ENCODE measurements at places on chromosomes 7 and 10.

GRCh38 chr10:91974960-91975359 is 51.4 kb downstream of the BTAF1 start:
- peak overlapping the region; percentile 53 for H3K27ac ChIP-seq
- H3K36me3 ChIP-seq: peaks cover 52% of the 10 kb centered on the region
- peaks cover 42% of the 10 kb centered on the region for H3K4me1 ChIP-seq
- DNase-seq: no peak

DNA sequence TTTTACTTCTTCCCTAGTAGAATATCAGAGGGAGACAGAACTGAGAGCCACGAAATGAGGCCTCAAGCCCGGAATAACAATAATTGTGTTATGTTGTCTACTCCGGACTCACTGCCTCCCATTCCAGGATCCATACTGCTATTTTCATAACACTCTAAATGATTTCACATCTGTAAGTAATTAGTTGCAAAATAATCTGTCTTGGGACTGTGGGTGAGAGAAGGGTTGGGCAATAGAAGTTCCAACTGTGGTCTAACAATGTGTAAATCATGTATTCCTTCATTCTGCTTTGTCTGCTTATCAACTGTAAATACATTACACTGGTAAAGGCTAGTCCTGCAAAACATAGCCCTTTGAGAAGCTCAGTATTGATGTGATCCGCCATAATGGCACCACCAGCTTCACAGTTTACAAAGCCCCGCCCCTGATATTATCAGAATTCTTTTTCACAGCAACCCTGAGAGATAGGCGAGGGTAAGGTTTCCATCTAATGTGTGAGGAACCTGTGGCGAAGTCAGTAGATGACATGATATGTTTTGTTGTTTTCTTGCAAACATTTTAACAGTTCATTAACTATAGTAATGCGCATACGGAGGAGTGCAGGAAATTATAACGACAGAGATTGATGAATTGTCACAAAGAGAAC is 265.7 kb upstream of the BMPER start:
- H3K36me3 ChIP-seq: no peaks in the 10 kb centered on the region
- DNase-seq: no peak
- no peaks in the 10 kb centered on the region for H3K27me3 ChIP-seq
- no peak overlapping the region for H3K4me3 ChIP-seq
- no peaks in the 10 kb centered on the region for H3K4me1 ChIP-seq

DNA sequence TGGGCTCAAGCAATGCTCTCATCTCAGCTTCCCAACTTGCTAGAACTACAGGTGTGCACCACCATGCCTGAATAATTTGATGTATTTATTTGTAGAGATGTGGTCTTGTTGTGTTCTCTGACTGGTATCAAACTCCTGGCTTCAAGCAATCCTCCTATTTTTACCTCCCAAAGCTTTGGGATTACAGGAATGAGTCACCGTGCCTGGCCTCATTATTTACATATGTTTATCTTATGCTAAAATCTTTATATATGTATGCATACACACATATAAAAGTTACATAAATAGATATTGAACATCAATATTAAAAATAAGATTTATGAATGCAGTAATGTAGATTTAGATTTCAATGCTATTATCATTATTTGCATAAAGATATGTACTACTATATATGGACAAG is 1634.5 kb upstream of the LRRTM3 start:
- H3K27ac ChIP-seq: no peak overlapping the region
- H3K27me3 ChIP-seq: no peaks in the 10 kb centered on the region
- DNase-seq: no peak
- H3K4me3 ChIP-seq: no peak overlapping the region
- H3K36me3 ChIP-seq: no peaks in the 10 kb centered on the region

GRCh38 chr10:60348982-60349381 is 40.7 kb downstream of the ANK3 start:
- no peaks in the 10 kb centered on the region for H3K36me3 ChIP-seq
- no peak overlapping the region for H3K4me3 ChIP-seq
- DNase-seq: no peak
- H3K27me3 ChIP-seq: no peaks in the 10 kb centered on the region
- H3K4me1 ChIP-seq: peaks cover 7% of the 10 kb centered on the region
- no peak overlapping the region for H3K27ac ChIP-seq

DNA sequence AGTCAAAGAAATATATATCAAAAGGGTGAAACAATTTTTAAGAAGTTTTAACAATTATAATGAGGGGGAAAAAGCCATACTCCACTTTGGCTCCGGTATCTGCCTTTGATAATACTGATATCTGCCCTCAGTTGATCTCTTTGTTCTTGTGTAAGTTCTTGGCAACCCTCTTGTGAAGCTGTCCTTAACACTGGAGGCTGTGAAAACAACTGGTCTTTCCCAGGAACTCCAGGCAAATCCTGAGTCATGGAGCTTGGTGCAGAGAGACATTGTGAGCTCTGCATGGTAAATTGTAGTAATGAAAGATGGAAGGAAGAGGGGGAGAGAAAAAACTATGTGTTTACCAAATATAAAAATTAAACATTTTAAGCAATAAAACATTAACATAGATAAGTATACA is 11.9 kb upstream of the ERVW-1 start:
- no peak overlapping the region for H3K27ac ChIP-seq
- no peaks in the 10 kb centered on the region for H3K4me1 ChIP-seq
- no peak for DNase-seq
- no peak overlapping the region for H3K4me3 ChIP-seq
- no peaks in the 10 kb centered on the region for H3K27me3 ChIP-seq

DNA sequence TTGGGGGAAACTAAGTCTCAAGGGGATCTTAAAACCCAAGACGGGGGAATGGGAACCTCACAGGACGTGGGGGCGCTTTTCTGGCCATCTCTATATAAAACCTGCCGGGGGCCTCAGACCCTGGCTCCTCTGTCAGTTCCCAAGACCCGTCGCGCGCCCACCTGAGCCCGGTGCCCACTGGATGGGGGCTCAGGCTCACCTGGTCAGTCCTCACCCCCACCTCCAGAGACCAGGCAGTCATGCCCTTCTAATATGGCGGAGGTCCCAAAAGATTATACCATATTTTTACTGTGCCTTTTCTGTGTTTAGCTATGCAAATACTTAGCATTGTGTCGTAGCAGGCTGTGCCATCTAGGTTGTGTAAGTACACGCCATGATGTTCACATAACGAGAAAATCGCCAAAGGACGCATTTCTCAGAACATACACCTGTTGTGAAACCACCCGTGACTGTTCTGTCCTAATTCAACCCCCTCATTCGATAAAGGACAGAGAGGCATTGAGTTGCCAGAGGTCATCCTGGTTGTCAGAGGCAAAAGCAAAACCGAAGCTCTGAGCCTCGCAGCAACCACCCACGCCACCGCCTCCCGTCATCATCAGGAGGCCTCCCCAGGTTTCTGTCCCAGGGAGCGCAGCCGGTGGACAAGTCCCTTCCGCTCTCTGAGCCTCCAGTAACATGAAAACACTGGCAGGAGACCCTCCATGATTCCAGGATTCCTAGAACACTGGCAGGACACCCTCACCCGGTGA is 28.9 kb downstream of the OAT start:
- no peaks in the 10 kb centered on the region for H3K36me3 ChIP-seq
- H3K27ac ChIP-seq: no peak overlapping the region
- no peaks in the 10 kb centered on the region for H3K4me1 ChIP-seq
- H3K4me3 ChIP-seq: peak overlapping the region; percentile 15
- no peak for DNase-seq

- H3K27me3 ChIP-seq: no peaks in the 10 kb centered on the region
- H3K27ac ChIP-seq: no peak overlapping the region
- H3K4me3 ChIP-seq: no peak overlapping the region
- DNase-seq: no peak
- H3K36me3 ChIP-seq: no peaks in the 10 kb centered on the region
- H3K4me1 ChIP-seq: no peaks in the 10 kb centered on the region
Measured at GRCh38 chr7:84911077-84911476, 275.8 kb downstream of the SEMA3D start.

GRCh38 chr10:4596951-4597350 is 229.1 kb upstream of the AKR1E2 start:
- DNase-seq: no peak
- H3K36me3 ChIP-seq: no peaks in the 10 kb centered on the region
- H3K27ac ChIP-seq: no peak overlapping the region
- no peaks in the 10 kb centered on the region for H3K4me1 ChIP-seq
